Hematopoietic multipotent progenitor cell treated with erythropoietin and hydrocortisone succinate and interleukin-3 and kit ligand, for 15 days (in vitro differentiated cells): ENCODE measurements at places on chromosomes 3 and 15.

GRCh38 chr3:46860810-46861604, 2.2 kb downstream of the MYL3 start:
- DNase-seq, result no peak

DNA sequence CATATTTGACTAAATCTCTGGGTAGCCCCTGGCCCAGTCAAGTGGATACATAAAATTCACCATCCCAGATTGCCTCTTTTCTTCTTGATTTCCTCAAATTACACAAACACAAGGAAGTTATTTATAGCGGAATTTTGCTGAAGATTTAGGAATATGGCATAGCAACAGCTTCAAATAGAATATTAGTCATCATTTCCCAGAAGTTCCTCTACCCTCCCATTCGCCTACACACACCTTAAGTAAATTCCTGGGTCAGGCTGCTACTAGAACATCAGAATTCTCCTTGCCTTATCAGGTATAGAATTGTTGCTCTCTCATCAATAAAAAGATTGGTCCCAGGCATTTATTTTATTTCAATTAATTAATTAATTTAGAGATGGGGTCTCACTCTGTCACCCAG, 31.6 kb downstream of the MESD start:
- no peak for DNase-seq

GRCh38 chr3:47664519-47664918, 85.9 kb upstream of the CSPG5 start:
- DNase-seq, result no peak

GRCh38 chr3:118501152-118501551, 533.5 kb downstream of the IGSF11 start:
- DNase-seq, result no peak

GRCh38 chr3:160280836-160281235, 55.6 kb downstream of the C3orf80 start:
- DNase-seq, result no peak

DNA sequence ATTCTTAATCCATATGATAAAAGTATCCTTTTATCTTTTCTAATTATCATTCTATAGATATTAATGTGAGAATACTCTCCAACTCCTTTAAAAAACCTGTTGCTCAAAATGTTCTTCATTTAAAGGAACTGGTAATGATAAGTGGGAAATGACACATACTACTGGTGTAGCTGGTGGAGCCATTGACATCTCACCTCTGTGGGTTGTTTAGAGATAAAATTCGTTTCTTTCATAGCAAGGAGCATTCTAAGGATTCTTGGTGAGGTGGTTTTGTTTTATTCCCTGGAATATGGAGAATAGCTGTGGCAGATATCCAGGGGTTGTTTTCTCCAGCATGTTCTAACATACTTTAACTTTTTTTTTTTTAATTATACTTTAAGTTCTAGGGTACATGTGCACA, 299.8 kb upstream of the THBS1 start:
- DNase-seq, result no peak

DNA sequence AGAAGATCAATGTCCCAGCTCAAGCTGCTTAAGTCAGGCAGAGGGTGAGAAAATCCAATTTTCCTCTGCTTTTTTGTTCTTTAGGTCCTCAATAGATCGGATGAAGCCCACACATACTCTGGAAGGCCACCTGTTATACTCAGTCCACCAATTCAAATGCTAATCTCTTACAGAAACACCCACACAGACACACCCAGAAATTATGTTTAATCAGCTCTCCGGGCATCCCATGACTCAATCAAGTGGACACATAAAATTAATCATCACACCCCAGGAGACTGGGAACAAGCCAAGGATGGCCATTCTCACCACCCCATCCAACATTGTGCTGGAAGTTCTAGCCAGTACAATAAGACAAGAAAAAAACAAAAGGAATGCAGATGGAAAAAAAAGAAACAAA, 67.8 kb upstream of the SLC24A5 start:
- DNase-seq, result no peak

DNA sequence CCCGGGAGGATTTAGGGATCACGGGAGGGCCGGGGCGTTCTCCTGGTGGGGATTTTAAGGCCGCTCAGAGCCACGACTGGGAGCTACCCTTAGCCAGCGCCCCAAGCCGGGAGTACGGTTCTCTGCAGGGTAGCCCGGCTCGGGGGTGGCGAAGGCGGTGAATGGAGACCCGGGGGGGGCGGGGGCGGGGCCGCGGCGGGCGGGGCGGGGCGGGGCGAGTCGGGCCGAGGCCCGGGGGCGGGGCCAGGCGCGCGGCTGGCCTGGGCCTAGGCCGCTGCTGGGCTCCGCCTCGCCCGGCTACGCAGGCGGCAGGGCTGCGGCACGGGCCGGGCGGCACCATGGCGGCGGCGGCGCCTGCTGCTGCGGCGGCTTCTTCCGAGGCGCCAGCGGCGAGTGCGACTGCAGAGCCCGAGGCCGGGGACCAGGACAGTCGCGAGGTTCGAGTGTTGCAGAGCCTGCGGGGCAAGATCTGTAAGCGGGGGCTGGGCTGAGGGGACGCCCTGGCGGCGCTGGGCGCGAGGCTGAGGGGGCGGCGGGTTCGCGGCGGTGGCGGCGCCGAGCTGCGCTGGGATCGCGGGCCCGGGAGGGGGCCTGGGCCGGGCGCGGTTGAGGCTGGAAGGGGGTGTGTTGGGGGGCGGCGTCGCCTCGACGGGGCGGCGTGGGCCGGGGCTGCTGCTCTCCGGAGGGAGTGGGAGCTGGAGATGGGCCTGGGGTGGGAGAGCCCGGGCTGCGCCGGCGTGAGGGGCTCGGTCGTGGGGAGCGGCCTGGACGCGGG, at the start of gene RASA2:
RASA2 (plus strand) TSS at position 282 of the 775 bp plus-strand sequence; CDS start at position 339, 57 bp downstream.
- peak; percentile 80 for DNase-seq
